ENCODE measurements at places on chromosomes 2 and 18.

- DNase-seq: no peak
Observed at GRCh38 chr18:36131692-36132483, 2.2 kb downstream of the ELP2 start.

- DNase-seq: peak; percentile 21
Observed at GRCh38 chr2:151150331-151151320, 111.0 kb downstream of the RBM43 start.

DNA sequence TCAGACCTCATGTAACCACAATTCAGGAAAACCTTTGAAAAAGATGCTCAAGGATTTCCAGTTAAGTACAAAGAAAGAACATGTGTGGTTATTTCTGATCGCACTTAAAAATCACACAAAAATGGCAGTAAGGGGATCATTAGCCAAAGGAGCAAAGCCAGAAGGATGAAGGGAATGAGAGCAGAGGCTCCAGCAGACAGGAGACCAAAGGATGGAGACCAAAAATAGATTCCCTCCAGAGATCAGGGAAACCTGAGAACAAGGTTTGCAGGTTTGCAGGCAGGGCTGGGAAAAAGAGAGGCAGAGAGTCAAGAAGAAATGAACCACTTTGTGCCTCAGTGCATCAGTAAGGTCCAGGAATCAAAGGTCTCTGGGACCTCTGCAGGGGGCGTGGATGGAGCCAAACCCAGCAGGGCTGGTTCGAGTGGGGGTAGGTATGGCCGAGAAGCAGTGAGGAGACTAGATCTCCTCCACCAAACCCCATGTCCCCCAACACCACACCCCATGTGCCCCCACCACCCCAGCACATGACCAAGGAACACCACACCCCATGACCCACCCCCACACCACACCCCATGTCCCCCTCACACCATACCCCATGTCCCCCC, 98.5 kb upstream of the GPC1 start:
- DNase-seq: no peak

- no peak for DNase-seq
Observed at GRCh38 chr2:230737300-230737699, 24.7 kb downstream of the CAB39 start.

GRCh38 chr18:63182310-63182772, 137.2 kb downstream of the BCL2 start:
- no peak for DNase-seq
